Midbrain (tissue), 1 donor: ENCODE measurements at places on chromosomes 5 and 9.
A peak's percentile ranks its signal among the peaks of the same experiment; 100 is the strongest.

- DNase-seq: no peak
Observed at GRCh38 chr9:70409800-70410199, 4.7 kb downstream of the KLF9 start.

GRCh38 chr5:1304033-1304432 lies 9.2 kb upstream of the TERT start:
- DNase-seq: no peak

DNA sequence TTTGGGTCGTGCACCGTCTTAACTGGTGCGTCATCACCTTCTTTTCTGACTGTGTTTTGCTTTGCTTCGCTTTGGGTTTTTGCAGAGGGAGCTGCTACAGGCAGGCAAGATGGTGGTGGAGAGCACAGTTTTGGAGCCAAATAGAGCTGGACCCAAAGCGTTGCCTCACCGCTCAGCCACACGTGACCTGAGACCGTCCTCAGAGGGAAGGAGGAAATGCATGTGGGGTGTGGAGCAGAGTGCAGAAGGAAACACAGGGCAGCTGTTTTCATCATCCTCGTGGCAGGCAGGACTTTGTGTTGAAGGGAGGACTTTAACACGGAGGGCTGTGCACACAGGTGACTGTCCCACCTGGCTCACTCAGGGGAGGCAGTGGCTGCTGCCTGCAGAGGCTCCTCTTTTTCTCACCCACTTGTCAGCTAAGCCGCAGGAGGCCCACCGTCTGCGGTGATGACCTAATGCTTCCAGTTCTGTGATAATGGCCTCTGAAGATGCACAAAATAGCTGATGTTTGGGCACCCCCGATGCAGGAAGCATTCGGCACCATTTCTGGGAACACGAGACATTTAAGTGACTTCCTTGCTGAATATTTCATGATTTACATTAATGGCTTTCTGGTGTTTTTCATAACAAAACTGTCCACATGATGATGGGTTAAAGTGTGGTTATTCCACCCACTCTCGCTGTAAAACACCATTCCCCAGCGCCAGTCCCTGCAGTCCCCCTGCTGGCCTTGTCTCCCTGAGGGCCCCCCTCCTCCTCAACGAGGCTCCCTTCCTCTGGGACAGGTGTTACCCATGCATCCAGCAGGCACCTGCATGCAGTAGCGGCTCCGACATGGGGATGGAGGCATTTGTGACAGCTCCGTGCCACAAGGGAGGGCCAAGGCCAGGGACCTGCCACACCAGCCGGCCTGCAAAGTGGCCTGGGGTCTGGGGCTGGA lies 12.4 kb upstream of the UBAC1 start:
- DNase-seq: no peak

DNA sequence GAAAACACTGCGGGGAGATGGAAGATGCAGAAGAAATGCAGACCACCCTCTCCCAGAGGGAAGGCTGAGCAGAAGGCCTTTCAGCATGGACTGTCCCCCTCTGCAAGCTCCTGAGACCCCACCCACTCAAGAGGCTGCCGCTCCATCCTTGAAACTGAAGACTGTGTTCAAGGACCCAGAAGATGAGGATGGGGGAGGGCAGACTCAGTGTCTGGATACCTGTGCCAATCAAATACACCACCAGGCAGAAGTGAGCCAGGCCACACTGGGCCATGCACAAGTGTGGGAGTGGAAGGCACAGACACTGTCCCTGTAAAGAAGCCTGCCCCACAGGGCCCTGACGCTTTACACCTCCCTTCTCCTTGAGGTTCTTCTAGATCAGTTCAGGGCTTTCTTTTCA lies 40.0 kb upstream of the IPPK start:
- no peak for DNase-seq

GRCh38 chr9:101028346-101029314 lies at the start of gene PLPPR1:
PLPPR1 (plus strand) TSS chr9:101028727.
- peak; percentile 84 for DNase-seq

- no peak for DNase-seq
Observed at GRCh38 chr9:122418016-122418415, 47.2 kb downstream of the PTGS1 start.

GRCh38 chr5:55407059-55407684 lies 99.4 kb downstream of the MTREX start:
- peak; percentile 56 for DNase-seq

- no peak for DNase-seq
Observed at GRCh38 chr5:127642949-127643348, 5.9 kb upstream of the CTXN3 start.

- no peak for DNase-seq
Observed at GRCh38 chr9:117714282-117714681, 10.1 kb downstream of the TLR4 start.

- DNase-seq: no peak
Observed at GRCh38 chr9:95458666-95459065, 58.1 kb downstream of the PTCH1 start.

DNA sequence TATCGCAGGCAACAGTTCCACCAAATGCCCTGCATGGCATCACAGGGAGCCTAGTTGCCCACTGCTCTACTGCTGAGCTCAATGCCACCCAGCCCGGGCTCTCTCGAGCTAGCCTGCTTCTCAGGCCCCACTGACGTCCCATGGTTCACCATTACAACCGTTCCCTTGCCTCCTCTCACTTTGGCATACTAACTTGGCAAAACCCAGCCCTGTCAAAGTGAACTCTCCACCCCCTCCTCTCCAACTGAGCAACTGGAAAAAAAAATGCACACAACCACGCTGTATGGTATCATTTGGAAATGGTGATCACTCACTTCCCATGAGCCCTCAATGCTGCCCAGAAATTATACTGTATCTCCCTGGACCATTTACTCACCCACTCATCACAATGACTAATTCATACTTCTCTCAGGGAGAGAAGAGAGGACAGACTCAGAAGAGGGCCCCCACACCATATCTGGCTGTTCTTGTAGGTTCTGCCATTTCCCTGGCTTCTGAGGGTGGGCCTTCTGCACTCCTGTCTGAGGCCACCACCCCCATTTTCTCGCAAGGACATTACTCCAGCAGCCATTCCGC lies 51.4 kb upstream of the RARS1 start:
- no peak for DNase-seq

GRCh38 chr5:94024620-94025019 lies 283.2 kb upstream of the POU5F2 start:
- DNase-seq: no peak

GRCh38 chr5:5409151-5409810 lies 13.2 kb upstream of the ICE1 start:
- no peak for DNase-seq

DNA sequence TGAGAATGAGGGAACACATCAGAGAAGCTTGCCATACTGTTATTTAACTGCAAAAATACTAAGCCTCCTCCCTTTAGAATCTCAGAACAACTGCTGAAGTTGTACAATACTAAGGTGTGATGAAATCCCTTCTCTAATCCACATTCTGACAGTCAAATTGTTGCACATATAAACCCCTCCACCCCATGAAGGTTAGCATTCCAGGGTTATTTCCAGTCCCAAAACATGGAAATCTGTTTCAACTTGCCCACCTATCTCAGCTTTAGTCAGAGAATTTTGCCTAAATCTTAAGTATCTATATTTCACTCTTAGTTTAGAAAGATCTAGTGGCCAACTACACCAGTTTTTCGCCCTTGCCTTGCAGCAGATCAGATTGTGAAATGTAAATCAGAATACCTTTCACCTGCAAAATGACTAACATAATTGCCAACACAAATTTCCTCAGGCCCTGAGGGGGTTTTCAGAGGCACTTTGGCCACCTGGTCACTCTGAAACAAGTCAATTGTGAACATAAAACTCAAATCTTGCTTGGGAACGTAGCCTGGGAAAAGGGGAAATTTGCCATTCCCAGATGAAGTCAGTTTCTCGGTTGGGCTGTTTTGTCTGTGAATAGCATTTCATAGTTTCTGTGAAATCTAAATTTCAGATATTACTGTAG lies 93.9 kb downstream of the EFNA5 start:
- DNase-seq: no peak
